ENCODE measurements at places on chromosomes 5 and 9.
A peak's percentile ranks its signal among the peaks of the same experiment; 100 is the strongest.

DNA sequence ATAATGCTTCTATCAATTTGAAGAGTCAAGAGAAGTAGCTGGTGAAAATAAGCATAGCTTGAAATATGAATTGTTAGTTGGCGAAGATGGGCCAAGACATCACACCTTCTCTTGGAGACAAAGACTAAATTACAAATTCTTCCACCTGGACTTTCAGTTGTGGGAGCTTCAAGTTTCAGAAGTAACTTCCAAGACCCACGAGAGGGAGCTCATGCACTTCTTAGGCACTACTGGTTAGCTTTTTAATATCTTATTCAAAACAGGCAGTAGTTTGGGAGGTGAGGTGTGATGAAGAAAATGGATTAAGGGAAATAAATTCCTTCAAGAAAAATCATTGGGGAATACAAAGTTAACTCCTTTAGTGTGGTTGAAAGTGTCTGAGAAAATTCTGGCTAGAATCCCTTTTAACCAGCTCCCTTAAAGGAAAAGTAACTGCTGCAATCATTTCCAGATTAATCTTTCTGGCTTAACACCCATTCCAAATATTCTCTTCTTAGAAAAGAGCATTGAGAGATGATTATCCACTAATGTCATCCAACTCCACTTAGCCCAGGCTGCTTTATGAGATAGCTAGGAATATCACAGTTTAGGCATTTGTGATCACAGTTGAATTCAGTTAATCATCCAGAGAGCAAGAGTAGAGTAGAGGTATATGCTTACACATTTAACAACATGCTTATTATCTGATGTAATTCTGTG is 139.5 kb upstream of the DMRTA1 start:
- peak; percentile 15 for DNase-seq

GRCh38 chr9:87035879-87036278 is 88.6 kb upstream of the GAS1 start:
- no peak for DNase-seq

DNA sequence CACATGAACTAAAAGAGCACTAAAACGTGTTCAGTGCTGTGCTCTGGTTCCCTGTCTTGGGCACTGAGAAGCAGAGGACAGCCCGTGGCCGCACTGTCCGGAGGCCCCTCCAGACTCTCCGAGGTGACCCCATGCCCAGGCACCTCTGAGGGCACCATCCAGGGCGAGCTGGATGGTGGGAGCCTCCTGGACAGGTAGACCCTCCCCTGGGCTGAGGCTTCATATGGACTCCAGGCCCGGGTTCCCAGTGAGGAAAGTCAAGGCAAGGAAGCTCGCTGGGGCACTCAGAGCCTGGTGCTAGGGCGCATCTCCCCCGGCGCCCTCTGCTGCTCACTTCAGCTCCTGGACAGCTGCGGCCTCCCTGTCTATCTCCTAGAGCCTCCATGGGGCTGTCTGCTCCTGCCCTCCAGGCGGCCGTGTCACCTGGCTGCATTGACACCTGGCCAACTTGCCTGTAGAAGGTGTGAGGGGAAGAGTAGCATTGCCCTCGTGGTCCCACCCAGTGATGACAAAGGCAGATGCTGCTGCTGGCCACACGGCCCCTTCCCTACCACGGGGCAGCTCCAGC is 178.2 kb upstream of the IRX1 start:
- DNase-seq: no peak

DNA sequence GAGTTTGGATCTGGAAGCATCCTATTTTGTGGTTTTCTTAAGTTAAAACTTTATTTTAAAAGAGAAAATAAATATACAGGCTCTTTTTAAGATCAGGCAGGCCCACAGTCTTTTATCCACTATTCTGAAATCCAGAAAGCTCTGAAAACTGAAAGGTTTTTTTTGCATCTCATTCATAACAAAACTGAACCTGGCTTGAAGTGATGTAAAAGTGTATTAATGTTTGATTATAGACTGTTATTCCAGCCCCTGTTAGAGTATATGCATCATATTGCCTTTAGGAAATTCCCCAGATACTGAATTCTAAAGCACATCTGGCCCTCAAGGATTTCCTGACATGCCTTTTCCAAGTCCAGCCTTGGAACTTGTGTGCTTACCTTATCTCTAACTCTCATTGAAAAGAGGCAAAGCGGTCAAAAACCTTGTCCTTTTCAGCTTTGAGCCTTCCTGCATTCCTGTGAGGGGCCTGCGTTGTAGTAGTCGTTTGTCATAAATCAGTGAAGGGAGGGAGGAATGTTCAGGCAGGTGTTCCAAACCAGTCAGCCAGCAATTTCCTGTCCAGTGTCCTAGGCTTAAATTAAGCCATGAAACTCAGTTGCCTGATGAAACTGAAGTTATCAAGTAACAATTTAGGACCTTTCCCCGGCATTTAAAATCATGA is 110.4 kb downstream of the TLE4 start:
- no peak for DNase-seq

DNA sequence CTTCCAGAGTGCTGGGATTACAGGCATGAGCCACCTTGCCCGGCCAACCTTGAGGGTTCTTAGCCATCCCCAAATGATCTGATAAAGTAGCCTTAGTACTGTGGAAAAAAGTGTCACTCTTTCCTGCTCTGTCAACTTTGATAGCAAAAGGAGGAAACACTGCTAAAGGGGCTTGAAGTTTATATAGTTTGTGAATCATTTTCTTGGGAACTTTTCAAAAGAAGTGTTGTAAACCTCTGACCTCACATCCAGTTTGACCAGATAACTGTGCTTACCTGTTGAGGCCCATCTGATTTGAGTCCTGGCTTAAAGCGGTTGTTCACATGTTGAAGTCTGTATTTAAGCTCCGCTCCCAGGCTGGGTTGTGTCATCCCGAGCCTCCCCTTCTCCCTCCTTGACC is 303.3 kb downstream of the DOCK8 start:
- DNase-seq: no peak

DNA sequence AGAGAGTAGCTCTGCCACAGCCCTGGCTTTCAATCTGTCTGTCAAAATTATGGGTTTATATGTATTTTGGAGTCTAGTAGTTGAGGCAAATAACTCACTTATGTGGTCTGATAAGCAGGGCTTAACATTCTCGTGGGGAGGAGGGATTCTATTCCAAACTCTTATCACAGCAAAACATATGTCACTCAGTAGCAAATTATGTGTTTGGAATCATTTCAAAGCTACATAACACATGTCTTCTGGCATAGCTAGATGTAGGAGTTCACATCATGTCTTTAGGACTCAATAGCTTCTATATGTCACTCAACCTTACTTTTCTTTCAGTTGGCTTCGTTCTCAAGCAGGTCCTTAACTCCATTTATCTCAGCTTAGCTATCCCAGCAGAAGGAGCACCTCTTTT is 144.5 kb upstream of the SEMA6A start:
- no peak for DNase-seq

Data from iPS DF 19.7 (cell line).